Pancreas (tissue), 10 donors: ENCODE measurements at places on chromosomes 7 and 10.

DNA sequence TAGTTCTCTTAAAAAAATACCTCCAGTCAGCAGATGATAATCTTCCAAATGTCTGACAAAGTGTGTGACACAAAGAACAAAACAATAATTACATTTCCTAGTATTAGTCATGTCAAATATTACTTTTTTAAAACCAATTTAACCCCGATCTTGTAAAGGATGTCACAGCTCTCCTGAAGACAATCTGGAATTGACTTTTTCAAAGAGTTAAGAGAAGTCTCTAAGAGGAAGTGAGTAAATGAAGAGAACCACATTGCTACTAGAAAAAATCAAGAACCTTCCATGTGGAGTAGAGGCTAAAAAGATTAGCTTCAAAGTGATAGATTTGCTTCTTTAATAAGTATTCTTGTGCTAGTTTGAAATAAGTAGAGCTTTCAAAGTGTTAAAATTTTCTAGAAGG is 218.2 kb upstream of the IMMP2L start:
- no peak for DNase-seq

GRCh38 chr7:98352621-98353020 is 48.3 kb downstream of the BAIAP2L1 start:
- DNase-seq = no peak

DNA sequence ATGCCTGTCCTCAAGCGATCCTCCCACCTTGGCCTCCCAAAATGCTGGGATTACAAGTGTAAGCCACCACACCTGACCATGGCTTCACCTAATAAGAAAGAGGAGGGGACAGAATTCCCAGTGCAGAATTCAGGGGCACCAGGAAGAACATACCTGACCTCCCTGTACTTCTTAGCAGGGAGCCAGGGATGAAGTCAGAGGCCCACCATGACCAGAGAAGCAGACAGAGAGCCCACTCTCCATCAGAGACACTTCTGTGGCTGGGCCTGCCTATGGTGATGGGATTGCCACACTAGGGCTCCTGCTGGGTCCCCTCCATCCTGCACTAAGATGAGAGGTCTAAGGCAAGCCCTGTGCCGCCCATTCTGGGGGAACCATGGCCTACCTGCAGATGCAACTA is 157.4 kb upstream of the LYZL2 start:
- DNase-seq = no peak

- no peak for DNase-seq
Measured at GRCh38 chr7:47350425-47350824, 231.5 kb downstream of the TNS3 start.

DNA sequence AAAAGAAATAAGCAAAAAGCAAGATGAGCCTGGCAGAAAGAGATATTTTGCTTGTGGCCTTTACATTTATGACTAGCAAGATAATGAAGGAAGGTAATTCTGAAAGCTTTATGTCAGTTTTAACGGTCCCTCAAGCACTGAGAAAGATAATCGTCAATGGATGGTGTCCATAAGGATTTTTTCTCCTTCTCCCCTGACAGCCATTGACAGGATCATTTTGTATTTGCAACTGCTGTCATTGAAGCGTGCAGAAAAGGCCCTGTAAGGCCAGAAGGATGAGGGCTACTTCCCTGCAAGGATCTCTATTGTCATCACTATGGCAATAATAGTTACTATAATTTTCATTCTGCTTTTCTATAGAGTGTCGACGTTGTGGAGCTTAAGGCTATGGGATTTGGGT is 994 bp upstream of the LRGUK start:
- no peak for DNase-seq

DNA sequence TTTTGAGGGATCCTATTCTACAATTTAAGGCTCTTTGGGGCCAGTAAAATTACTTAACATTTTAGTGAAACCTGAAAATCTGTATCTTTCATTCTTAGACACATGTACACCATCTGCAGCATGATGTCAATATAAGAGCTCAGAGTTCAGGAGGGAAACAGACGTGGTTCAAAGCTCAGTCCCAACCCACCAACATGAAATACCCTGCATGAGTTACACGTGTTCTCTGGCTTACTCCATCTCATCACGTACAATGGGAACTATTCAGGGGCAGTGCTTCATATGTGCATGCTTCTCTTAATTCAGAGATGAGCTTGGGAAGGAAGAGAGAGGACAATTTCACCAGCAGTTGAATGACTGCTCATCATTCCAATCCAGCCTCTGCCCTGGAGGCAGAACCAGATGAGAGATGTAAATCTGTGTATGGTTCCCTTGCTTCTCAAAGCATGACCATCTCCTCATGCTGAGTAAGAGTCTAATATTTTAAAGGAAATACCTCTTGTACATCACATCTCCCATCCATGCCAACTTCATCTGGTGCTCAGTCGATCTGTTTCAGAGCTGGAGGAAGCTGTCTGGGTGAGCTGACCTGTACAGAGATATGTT is 29.0 kb upstream of the ADAM12 start:
- no peak for DNase-seq

- no peak for DNase-seq
Measured at GRCh38 chr7:94324380-94325121, 70.1 kb upstream of the COL1A2 start.

GRCh38 chr10:79328737-79329504 is 18.3 kb upstream of the PPIF start:
- no peak for DNase-seq

- DNase-seq = no peak
Measured at GRCh38 chr7:22845221-22845834, 22.7 kb upstream of the TOMM7 start.

- DNase-seq = no peak
Measured at GRCh38 chr7:157738066-157738460, 401.3 kb downstream of the DNAJB6 start.

DNA sequence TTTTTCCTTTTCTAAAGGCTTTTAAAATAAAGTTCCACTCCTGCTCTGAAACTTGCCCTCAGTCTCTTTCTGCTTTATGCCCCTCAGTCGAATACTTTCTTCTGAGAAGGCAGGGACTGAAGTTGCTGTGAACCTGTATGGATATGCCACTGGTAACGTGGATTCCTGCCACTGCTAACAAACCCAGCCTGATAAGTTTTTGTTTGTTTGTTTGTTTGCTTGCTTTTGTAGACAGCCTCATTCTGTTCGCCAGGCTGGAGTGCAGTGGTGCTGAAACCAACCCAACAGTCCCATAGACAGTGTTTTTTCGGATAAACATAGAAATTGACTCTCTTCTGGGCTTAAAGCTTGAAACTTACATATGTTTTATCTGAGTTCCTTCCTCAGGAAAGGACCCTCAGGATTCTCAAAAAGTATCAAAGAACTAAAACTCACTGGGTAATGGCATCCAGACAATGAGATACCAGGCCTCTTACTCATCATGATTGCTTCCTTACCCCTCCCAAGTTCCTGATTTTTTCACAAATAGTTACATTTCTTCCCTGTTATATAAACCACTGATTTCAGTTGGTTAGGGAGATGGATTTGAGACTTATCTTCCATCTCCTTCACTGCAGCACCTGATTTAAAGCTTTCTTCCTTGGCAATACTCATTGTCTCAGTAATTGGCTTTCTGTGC is 273.6 kb downstream of the SDHAF3 start:
- DNase-seq = no peak

DNA sequence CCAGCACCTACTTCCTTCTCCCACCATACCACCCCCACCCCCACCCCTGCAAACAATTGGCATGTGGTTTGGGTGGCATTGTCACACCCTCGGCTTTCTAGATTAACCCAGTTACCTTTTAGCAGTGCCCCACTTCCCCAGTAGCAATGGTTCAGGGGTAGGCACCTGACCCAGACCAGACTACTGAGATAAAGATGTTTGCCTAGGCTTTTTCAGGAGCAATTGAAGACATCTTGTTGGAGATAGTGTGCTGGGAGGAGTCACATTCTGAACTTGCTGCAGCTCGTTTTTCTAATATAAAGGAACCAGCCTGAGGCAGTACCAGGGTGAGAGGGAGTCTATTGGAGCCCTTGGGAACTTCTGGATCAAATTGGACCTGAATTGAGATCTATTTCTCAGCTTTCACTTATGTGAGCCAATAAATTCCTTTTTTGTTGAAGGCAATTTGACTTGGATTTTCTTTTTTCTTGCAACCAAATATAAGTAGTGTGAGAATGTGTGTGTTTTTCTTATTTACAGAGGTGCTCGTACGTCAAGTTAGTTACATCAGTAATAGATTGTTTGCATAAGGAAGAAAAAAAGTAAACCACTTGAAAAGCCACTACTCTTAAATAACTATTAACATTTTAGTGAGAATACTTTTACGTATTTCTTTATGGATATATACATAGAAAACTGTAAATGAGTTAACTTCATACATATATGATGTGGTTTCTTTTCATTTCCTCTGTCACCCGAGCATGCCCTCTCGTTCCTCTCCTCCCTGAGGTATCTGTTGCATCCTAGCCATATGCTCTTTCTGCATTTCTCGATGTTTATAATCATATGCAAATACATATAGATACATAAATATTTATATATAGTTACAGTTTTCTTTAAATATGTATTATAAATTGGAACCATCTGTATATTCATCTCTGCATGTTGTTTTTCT is 38.0 kb downstream of the RAB18 start:
- DNase-seq = no peak

DNA sequence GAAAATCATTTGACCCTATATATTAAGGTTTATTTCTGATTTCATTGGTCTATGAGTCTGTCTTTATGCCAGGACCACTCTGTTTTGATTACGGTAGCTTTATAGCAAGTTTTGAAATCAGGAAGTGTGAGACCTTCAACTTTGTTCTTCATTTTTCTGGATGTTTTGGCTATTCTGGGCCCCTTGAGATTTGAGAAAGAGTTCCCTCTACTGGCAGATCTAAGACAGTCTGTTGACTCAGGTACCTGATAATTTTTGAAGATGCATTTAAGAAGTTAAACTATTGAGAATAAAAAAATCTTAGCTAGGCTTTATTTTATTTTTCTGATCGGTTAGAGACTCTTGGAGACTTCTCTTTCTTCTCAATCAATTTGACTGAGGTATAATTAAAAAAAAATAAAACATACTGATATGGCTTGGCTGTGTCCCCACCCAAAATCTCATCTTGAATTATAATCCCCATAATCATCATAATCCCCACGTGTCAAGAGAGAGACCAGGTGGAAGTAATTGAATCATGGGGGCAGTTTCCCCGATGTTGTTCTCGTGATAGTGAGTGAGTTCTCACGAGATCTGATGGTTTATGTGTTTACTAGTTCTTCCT is 209.2 kb downstream of the SNX10 start:
- DNase-seq = no peak

DNA sequence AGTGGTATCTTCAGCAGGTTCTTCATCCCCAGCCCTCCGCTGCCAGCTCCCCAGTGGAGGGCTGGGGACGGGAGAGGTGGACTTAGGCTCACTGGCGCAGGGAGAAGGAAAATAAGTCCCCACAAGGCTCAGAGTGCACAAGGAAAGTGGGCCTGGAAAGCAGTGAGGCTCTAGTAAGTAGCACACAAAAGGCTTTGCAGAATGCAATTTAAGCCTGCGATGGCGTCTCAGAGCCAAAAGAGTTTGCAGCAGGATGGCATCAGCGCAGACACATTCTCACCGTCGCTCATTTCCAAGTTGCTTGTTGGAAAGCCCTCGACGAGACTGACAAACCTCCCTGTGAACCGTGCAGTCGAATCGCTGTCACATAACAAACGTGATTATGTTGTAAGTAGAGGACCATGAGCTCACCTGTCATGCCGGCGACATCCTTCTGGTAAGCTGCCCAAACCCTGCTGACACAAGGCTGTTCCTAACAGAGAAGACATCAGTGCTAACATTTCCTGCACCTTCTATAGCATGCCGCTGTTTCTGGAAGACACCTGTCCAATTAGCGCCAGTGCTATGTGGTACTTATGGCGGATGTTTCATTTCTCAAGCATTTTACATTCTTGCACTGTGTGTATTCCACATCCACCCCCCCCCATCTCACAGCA is 98.3 kb upstream of the NPVF start:
- no peak for DNase-seq

DNA sequence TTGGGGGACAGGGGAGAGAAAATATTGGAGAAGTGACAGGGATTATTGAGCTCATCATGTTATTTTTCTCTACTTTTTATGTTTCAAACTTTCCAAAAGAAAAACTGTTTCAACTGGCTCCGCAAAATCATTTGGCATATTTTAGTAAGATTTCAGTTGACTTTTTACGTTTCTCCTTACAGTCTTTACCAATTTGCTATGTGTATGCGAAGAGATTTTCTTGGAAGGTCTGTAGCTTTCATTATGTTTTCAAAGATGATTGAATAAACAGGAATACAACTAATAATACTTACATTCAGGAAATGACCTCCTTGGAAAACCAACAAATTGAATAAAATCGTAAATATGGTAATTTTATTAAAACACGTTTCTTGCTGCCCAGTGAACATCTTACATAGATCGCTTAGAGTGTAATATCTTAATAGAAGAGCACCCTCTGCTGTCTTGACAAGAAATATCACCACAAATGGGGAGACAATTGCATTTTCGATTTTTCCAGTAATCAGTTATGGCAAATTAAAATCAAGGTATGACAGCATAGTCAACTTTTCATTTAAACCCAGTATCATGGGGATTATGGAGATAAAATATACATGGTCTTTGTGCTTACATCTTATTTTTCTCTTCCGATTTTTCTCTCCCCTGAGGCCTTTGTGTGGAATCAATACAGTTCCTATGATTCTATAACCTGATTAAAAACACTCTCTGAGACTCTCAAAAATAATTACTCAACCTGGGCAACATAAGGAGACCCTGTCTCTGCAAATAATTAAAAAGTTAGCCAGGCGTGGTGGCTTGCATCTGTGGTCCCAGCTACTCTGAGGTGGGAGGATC is 43.1 kb downstream of the MBL2 start:
- DNase-seq = no peak
